Lower leg skin (tissue), 4 donors: ENCODE measurements at places on chromosomes 4 and X. TPM values are rescaled to one million over a fixed set of nuclear protein-coding genes. Genes with fewer than 3 reads are reported as not detected.

DNA sequence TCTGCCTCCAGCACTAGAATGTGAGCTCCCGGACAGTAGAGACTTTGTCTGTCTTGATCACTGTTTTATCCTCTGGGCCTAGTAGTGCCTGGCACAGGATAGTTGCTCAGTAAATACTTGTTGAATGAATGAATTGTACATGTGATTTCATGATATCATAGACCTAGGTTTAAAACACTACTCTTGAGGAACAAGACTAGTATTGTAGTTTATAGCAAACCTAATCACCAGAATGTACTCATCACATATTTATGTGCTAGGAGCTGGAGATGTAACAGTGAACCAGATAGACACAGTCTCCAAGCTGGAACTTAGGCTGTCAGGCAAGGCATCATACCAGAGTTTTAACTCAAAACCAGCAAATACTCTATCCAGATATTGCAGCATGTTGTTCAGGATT lies 23.5 kb downstream of the GAB3 start:
- no peak for DNase-seq

Gene ZDHHC9
- total RNA-seq = 31.9 TPM

Gene FAM47E
- 1.3 TPM for total RNA-seq

GRCh38 chrX:116318672-116319071 lies 117.7 kb upstream of the SLC6A14 start:
- no peak for DNase-seq

DNA sequence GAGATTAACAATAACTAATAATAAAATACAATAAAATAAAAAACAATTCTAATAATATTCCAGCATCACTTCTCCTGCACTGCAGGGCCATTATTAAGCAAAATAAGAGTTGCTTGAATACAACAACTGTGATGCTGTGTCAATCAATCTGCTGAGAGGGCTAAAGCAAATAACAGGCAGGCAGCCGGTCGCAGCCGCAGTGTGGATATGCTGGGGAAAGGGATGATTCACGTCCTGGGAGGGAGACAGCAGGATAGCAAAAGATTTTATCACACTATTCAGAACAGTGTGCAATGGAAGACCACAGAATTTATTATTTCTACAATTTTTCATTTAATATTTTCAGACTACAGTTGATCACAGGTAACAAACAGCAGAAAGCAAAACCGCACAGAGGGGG lies 76.5 kb upstream of the SMARCAD1 start:
- no peak for DNase-seq

- DNase-seq = no peak
These were observed 1.5 kb downstream of the KLHL2 start for GRCh38 chr4:165208741-165209388.
